ENCODE measurements at places on chromosomes 12 and 14.

GRCh38 chr12:6335451-6336078 is 6.3 kb downstream of the TNFRSF1A start:
- peak; percentile 58 for DNase-seq

- no peak for DNase-seq
Observed at GRCh38 chr14:73761618-73762355, 47.6 kb upstream of the PNMA1 start.

- DNase-seq, result no peak
Observed at GRCh38 chr12:52836042-52836466, 1.9 kb upstream of the KRT79 start.

GRCh38 chr14:103022685-103023044 is 34.7 kb downstream of the CDC42BPB start:
- no peak for DNase-seq

DNA sequence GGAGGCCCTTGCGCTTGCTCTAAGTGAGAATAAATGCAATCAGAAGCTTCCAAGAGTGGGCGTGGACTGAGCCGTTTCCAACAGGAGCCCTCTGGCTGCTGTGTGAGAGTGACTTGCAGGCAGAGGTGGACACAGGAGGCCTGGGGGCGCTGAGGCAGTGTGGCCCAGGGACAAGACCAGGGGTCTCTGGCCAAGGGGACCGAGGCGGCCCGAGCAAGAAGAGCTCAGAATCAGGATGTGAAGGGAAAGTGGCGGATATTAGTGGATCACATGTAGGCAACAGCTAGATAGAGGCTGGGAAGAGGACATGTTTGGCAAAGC is 8.6 kb downstream of the RIMBP2 start:
- DNase-seq, result no peak

GRCh38 chr14:69880893-69881292 is 1.7 kb downstream of the SMOC1 start:
- DNase-seq, result no peak

DNA sequence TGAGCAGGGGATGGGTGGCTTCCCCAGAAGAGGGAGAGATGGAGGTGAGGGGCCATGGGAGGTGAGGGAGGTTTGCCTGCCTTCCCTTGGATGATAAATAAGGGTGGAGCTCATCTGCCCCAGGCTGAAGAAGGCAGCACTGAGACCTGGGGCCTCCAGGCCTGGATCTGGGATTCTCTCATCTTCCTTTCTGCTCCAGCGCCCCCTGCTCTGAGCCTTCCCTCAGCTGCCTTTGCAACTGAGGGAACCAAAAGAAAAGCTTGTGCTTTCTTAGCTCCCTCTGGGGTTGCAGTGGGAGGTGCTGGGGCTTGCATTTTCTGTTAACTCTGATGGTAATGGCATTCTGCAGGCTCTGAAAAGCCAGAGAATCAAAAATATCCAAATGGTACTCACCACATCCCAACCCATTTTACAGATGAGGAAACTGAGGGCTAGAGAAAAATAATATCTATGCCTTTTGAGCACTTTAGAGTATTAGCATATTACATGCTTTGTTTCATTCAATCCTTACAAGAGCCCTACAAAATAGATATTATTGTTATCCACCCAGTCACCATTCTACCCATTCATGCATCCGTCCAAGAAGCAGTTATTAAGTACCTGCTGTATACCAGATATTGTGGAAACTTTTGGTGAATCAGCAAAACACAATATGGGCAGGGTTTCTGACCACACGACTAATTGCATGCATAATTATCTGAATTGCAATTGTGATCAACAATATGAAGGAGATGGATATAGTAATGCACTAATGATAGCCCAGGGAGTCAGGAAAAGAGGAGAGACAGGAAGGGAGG is 102.2 kb downstream of the WSCD2 start:
- no peak for DNase-seq

DNA sequence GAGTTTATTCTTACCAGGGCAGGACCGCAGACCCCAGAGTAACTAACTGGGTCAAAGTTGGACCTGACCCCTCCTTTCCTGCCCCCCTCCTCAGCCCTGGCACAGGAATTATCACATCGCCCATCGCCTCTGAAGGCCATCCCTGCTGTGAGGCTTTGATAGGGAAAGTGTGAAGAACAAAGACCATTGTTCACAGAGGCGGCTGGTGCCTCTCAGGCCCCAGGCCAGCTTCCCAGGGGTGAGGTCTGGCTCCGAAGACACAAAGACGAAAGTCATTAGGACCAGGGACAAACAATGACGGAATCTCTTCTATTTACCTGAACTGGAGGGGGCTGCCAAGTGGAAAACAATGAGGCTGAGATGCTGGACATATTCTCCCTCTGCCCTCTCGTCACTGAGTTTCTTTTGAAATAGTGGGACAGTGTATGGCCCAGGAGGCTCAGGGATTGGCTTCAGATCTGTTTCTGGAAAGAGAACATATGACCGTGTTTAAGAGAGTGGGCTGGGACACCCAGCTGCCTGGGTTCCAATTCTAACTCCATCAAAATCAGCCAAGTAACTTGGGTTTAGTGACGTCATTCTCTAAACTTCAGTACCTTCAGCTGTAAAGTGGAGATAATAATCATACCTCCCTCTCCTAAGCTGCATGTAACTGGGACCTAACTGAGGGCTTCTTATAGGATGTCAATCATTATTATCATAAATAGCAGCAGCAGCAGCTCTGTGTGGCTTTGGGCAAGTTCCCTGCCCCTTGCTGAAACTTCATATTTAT is 769.4 kb downstream of the MED13L start:
- DNase-seq, result peak; percentile 23

DNA sequence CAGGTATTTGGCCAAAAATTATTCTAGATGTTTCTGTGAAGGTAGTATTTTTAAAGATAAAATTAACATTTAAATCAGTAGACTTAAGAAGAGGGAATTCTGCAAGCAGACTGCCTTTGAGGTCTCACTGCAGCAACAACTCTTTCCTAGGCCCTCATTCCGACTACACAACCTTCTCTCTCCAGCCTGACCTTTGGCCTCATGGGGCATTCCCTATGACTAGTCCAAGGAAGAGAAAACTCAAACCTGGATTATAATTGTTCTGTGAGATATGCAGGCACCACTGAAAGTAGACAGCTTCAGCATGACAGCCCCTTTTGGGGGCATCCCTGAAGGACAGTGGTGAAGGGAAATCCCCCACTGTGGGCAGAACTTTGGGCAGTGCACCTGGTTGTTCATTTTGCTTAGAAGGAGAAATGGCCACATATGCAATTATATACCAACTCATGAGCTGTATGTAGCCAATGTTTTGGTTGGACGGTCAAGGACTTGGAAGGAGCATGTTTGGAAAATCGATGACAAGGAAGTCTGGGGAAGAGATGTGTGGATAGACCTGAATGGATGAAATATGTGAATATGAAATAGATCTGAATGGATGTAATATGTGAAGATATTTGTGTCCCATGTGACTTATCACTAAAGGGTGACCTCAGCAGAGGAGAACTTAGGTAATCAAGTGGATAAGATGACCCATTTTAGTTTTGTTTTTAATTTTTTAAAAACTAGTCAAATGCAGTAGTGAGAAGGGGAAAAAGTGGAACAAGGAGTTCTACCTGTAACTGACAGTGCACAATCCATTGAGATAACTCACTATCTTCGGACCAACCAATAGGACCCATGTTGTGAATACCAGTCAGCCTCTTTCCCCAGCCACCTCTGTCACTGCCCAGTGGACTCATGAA is 233.3 kb upstream of the FOXN3 start:
- no peak for DNase-seq

- DNase-seq, result no peak
Observed at GRCh38 chr14:47676315-47676617, 861 bp upstream of the MDGA2 start.

GRCh38 chr12:94182986-94183707 is 34.8 kb downstream of the PLXNC1 start:
- DNase-seq, result no peak

GRCh38 chr12:18496156-18496555 is 234.8 kb downstream of the PIK3C2G start:
- no peak for DNase-seq

DNA sequence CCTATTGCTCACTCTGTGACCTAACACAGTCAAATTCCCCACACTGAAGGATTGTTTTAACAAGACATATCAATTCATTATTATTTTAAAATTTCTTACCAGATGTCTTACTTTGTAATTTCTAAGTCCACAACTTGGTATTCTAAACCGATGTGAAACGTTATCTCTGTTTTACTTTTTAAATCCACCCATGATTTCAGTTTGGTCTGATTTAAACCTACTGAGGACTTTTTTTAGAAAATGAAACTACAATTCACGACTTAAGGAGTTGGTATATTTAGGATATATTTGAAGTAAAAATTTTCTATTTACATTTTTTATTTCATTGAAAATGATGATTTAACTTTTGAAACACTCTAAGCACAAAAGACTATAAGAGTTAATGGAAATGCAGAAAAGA is 35.1 kb upstream of the GRIP1 start:
- DNase-seq, result no peak

DNA sequence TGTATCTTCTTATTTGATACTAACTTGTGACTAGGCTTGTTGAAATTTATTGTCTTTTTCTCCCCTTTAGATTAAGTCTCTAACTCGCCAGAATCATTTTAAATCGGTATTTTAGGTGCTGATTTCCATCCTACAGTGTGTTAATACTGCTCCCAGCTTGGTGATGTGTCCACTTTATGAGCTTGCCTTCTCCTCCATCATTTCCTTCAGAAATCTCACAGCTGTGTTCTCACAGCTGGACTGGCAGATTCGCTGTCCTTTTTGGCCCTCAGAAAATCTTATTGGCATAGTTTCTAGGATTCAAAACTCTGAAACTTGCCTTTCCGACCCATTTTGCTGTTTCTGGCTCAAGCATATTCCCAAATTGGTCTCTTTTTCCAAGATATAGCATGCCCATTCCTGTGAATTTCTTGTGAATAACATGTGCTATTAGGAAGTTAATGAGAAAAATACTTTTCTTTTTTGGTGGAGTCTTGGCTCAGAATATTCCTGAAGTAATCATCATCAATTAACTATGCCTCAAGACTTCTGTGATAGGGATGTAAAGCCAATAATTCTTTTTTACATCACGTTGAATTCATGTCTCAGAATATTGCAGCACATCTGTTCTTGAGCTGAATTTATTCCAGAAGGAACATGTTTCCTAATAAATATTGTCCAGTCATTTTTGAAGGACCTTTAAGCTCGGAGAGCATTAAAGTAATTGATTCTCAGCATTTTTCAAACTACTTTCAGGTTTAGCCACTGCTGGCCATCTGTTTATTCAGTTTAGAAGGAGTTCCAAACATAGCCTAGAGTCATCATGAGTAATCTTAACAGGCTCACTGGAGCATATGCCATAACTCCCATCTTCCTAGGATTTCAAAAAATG is 50.0 kb upstream of the USP44 start:
- DNase-seq, result no peak

GRCh38 chr12:100724071-100724470 is 70.5 kb upstream of the ANO4 start:
- no peak for DNase-seq

DNA sequence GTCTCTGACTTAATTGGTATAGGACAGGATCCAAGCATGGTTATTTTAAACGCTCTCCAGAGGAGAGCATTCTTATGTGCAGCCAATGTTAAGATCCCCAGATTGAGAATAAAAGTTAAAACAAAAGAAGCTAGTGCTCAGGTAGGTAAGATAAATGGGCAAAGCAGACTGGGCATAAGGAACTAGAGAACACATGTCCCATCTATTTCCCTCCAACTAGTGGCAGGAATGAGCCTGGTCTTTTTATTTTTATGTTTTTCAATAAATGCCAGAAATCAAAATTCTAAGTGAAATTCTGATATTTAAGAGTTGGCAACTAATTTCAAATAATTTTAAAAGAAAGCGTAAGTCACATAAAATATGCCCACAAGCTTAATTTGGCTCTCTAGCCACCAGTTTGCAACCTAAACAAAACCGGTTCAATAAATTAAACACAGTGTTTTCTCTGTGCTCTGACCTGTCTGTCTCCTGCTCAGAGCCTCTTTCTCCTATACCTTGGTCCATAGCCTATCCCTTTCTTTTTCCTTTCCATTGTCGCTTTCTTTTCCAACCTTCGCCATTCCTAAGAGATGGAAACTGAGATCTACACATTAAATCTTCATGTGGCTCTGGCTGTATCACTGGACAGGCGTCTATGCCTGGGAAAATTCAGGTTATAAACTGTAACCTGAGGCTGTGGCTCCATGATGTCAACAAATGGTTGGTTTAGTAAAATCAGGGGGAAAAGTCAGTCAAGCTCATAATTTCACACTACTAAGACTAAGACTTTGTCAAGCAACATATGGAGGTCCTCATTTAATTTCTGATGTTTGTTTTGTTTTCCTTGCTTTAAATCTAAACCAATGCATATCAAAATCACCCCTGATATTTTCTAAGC is 5.5 kb downstream of the SLC38A1 start:
- no peak for DNase-seq

DNA sequence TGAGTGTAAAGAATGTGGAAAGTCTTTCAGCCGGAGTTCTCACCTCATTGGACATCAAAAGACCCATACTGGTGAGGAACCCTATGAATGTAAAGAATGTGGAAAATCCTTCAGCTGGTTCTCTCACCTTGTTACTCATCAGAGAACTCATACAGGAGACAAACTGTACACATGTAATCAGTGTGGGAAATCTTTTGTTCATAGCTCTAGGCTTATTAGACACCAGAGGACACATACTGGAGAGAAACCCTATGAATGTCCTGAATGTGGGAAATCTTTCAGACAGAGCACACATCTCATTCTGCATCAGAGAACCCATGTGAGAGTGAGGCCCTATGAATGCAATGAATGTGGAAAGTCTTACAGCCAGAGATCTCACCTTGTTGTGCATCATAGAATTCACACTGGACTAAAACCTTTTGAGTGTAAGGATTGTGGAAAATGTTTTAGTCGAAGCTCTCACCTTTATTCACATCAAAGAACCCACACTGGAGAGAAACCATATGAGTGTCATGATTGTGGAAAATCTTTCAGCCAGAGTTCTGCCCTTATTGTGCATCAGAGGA is 25.1 kb upstream of the ZNF268 start:
- DNase-seq, result no peak

DNA sequence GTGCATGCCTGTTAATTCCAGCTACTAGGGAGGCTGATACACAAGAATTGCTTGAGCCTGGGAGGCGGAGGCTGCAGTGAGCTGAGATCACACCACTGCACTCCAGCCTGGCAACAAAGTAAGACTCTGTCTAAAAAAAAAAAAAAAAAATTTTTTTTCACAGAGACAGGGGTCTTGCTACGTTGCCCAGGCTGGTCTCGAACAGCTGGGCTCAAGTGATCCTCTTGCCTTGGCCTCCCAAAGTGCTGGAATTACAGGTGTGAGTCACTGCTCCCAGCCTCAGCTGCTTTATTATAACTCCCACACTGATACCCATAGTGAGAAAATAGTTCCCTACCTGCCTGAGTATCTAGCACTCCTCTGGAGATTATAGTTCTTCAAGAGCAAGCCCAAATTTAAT is 11.2 kb downstream of the HAUS4 start:
- DNase-seq, result no peak

- DNase-seq, result peak; percentile 22
Observed at GRCh38 chr12:124188561-124189405, 106.1 kb upstream of the RFLNA start.

All from endothelial cell (in vitro differentiated cells).